WERI-Rb-1 (cell line): ENCODE measurements at places on chromosomes 4 and X.

DNA sequence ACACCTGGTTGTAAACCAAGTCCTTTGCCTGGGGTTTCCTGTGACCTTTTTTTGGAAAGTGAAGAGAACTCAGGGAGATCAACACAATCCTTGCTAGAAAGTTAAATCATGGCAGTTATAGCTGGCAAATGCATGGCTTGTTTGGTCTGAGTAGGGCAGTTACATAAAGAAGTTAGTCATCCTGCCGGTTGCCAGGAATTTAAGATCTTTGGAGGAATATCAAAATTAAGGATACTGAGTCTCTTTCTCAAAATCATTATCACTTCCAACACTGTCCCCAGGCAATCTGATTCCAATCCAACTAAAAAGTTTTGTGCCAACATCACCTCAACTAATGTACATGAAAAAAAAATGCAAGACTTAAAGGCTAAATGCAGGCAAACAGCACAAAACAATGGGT lies 40.3 kb downstream of the C4orf54 start:
- no peak for DNase-seq

DNA sequence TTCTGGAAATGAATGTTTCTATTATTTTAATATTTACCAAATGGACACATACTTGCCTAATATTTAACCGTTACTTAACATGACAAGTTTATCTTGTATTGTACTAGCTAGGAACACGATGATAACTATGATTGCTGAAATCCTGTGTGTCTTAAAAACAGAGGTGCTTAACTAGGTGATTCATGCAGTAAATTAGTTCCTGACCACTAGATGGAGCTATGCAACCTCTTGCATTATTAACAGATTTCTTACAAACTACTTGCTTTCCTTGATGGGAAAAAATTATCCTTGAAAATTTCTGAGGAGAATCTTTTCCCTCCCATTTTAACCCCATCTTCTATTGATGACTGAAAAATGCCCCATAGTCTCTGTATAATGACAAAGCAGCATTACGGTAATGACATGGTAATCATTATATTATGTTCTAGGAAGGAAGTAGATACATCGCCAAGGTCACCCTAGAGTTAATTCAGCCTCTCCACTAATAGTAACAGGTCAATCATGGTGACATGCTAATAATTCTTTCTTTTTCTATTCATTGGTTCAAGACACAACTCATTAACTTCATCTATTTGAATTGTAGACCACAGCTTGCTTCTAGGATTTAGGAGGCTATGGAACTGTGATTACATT lies 844.2 kb downstream of the RAPGEF2 start:
- no peak for DNase-seq

GRCh38 chr4:38132107-38132673 lies 172.0 kb downstream of the PTTG2 start:
- DNase-seq = no peak

DNA sequence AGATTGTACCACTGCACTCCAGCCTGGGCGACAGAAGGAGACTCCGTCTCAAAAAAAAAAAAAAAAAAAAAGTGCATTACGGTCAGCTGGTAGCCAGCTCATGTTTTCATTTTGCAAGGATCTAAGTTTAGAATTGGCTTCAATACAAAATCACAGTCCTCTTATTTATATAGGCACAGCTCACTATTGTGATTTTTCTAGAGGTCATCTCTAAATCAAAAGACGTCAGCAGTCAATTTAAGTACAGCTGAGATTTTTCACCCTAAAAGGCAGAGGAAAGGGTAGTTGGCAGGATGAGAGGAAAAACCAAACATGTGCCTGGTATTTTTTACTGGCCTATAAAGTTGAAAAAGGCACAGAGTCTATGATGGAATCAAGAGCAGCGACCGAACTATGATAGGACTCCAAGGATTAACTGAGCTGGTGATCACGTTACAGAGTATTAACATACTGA lies 30.8 kb downstream of the ASB5 start:
- no peak for DNase-seq

DNA sequence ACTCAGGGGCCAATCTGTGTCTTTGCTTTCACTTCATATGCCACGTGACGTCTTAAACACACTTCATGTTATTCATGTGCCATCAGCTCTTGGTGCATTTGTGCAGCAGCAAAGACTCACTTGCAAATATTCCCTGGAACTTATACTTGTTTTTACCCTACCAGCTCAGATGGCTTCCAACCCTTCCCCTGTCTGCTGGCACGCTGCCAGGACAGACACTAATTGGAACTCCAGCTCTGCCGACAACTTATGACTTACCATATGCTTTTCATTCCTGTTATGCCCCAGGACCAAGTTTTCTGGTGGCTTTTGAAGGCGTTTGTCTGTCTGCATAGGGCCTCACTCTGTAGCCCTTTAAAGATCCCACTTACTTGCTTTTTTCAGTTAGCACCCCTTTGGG lies 261.7 kb upstream of the GNPDA2 start:
- DNase-seq = no peak

DNA sequence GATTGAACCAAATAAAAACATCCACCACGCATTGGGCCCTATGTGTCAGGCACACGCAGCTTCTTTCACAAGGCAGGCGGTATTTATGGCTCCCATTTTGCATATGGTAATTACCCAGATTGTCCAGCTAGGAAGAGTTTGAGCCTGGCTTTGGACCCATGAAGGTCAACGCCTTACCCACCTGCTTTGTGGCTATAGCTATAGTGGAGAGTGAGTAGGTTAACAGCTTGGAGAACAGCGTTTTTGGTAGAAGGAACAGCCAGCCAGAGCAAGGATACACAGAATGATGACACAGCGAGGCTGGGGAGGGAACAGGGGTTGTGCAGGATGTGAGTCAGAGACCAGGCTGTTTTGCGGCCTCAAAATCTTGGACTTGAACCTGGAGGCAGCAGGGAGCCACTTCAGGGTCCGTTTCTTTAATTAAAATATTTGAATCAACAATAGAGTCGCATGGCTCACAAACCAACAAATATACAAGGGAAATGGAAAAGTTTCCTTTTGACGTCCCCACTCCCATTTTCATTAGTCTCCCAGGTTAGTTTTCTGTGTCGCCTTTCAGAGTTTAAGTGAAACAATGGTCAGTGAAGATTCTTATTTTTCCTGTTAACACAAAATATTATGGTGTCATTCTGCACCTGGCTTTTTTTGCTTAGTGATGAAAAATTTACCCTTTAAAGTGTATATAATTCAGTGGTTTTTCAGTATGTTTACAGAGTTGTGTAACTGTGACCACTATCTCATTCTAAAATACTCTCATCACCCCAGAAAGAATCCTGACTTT lies 118.2 kb upstream of the STX18 start:
- DNase-seq = no peak

- DNase-seq = no peak
Measured at GRCh38 chrX:153794897-153795816, 689 bp downstream of the SSR4 start.

GRCh38 chrX:133297284-133297683 lies 79.1 kb upstream of the TFDP3 start:
- DNase-seq = no peak

DNA sequence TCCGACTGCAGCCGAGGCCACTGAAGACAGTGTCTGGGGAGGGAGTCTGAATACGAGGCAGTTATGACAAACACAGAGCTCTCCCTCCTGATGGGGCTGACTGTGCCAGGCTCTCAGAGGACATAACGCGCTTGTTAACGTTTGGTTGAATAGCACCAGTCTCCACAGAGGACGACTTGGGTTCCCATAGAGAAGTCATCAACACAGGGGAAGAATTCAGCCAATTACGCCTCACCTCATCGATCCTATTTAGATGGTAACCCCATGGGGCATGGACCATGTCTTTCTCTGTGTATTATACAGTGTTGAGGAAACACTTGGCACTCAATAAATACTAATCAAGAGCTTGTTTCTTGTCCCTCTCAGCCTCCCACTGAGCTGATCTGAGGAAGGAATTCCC lies 642.6 kb upstream of the LCORL start:
- DNase-seq = no peak

DNA sequence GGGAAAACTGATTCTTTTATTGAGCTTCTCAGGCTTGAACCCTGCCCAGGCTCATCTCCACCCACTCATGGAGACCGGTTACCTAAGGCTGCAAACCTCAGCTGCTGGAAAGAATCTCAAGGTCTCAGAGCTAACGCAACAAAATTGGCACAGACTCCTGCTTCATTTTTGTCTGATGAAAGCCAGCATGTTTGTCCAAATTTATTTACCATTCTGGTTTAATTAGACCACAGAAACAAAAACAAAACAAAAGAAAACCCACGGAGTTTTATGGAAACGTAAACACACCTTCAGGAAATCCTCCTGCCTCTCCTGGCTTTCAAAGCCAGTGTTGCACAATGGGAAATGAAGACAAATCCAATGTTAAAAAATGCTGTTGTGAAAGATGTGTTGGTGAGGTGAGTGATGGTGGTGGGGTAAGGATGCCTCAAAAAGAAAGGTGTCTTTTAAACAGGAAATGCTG lies 56.4 kb upstream of the PDLIM3 start:
- DNase-seq = no peak
